ENCODE measurements at places on chromosomes 1 and 21.

- DNase-seq = peak; percentile 83
These were observed 2.2 kb downstream of the SPATA6 start for GRCh38 chr1:48469616-48470480.

- DNase-seq = peak; percentile 54
These were observed 2.0 kb downstream of the ADAMTS1 start for GRCh38 chr21:26842974-26843932.

DNA sequence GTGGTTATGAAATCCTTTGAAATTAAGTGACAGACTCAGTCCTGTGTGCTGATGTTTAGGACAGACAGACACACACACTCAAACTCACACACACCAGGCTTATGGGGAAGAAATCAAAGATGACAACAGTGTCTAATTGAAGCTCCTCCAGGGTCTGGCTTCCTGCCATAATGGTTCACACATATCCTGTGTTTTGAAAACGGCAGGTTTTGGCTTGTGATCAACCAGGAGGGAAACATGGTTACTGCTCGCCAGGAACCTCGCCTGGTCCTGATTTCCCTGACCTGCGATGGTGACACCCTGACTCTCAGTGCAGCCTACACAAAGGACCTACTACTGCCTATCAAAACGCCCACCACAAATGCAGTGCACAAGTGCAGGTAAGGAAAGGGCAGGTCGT lies 4.6 kb downstream of the MTARC1 start:
- DNase-seq = no peak

- no peak for DNase-seq
These were observed 38.7 kb downstream of the RGS5 start for GRCh38 chr1:163163881-163164582.

DNA sequence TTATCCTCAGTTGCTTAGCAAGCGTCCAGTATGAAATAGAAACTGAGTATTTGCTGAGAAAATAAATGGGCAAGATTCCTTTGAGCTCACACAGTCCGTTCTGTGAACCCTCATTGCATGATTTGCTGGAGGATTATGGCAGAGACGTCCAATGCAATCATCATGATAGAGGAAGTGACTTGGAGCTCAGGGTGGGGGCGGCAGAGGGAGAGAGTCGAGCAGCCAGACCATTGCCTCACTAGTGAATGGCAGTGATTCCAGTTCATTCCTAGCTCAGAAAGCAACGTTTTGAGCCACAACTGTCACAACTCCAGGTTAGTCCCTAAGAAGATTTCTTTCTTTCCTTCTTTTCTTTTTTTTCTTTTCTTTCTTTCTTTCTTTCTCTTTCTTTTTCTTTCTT lies 27.5 kb upstream of the COL9A2 start:
- DNase-seq = no peak

DNA sequence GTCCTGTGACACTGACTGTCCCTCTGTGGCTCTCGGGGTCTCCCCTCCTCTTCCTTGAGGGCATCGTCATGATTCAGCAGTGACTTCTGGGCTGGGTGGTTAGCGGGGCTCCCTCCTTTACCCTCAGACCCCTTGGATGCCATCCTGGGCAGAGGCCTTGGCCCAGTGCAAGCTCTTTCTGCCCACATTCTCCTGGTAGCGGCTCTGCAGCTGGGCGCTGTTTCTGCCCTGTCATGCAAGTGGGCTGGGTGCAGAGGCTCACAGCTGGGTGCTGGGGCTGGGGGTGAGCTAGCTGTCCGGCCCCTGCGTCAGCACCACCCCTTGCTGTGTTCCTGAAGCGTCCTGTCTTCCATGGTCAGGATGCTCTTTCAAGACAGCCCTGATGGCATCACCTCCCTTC lies 158.5 kb downstream of the PCBP3 start:
- no peak for DNase-seq

DNA sequence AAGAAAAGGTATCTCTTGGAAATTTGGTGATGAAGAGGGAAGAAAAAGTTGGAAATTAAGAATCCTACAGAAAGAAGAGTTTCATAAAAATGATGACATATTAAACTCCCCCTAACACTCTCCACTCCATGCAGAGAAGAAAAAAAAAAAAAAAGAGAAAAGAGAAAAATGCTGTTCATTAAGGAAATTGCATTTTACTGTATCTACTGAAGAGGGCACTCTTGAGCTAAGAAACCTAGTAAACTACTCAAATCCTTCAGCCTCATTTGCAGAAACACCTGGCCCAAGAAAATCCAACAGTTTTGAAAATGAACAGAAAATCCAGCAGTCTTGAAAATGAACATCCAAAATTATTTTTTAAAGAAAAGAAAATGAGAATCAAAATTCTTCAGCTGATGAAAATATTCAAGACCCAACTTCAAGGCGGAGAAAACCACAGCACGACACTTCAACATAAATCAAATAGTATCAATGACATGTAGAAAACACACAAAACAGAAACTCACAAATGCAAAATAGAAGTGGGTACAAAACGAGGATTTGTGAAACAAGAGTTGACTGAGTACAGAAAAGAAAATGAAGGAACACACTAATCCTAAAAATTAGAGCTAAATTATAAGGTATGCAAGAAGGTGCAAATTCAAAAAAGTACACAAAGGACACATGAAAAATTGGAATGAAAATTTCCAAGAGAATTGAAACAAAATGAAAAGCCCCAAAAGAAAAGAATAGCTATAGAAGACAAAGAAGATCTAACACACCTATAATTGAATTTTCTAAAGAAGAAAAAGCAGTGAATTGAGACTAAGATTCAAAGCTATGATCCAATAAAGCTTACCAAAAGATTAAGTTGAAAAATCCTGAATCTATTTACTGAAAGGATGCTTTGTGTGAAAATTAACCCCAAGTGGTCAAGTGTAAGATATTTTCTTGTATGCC lies 73.2 kb upstream of the DNAJC6 start:
- no peak for DNase-seq

- DNase-seq = no peak
These were observed 35.7 kb upstream of the LIN9 start for GRCh38 chr1:226344441-226345259.

- DNase-seq = no peak
These were observed 19.8 kb upstream of the UAP1 start for GRCh38 chr1:162541619-162542141.

DNA sequence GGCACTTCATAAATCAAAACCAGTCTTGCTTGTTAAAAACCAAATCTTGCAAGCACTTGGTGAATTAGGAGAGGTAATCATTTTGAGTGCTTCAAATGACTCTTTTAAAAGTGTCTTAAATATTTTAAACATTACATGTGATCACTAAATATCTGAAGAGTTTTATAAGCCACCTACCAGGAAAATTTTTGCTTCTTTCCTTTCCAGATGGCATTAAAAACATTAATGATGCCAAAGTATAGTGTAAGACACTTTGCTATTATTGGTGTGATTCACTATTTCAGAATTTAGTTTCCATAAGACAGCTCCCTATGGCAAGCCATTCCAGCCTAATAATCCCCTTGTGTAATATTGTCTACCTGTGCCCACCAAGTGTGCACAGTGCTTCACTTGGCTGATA lies 548.8 kb upstream of the ADAMTS5 start:
- no peak for DNase-seq

GRCh38 chr1:246279402-246279801 lies 227.7 kb downstream of the SMYD3 start:
- no peak for DNase-seq

DNA sequence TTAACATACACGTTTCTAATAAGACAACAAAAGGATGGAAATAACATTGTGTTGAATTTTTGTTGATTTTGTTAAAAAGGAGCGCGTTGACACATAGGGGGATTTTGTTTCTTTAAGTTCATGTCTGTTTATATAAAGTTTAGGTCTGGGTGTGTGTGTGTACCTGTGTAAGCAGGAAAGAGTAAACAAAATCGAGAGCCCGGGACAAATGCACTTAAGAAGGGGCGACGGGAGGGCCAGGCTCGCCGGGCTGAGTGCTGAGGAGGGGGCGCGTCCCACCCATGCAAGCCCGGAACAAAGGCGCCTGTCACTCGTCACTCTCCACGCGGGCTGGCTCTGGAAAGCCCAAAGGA lies 28.8 kb upstream of the TRIM17 start:
- no peak for DNase-seq

GRCh38 chr21:46542588-46543124 lies 62.2 kb downstream of the S100B start:
- DNase-seq = no peak

GRCh38 chr1:2912424-2913061 lies 108.7 kb upstream of the ACTRT2 start:
- peak; percentile 87 for DNase-seq

DNA sequence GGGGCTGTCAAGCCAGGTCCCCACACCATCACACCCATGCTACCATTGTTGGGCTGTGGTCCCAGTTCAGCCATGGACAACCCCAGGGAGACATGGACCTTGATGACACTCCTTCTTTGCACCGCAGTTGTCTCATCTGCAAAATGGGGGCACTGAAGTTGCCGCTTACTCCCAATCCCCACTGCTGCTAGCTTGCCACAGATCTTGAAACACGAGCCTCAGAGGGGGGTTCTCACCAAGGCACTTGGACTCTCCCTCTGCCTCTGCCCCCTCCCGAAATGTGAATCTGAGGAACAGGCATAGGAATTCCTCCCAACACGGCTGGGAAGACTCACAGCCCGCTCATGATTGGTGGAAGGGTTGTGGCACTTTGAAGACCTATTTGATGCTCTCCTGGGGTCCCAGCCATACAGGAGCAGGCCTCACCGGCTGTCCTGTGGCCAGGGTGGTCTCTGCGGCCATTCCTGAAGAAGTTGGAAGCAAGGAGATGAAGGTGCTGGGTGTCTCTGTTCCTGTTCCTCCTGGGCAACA lies 31.1 kb downstream of the RUNX3 start:
- no peak for DNase-seq

DNA sequence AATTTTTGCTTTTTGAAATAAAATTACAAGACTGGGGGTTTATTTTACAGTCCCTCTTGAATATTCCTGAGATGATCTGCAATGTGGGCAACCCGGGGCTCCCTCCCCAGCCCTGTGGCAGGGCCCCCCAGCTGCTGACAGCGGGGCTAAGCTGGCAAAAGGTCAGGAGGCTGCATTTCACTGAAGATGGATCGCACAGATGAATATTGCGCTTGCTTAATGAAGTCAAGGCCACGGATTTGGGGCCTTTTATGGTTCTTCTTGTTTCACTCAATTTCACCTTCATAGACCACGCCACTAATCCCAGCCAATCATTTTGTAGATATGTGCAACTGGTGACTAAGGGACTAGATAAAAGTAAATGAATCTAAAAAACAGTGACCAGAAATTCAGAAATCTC lies 50.8 kb upstream of the SLC22A15 start:
- no peak for DNase-seq

DNA sequence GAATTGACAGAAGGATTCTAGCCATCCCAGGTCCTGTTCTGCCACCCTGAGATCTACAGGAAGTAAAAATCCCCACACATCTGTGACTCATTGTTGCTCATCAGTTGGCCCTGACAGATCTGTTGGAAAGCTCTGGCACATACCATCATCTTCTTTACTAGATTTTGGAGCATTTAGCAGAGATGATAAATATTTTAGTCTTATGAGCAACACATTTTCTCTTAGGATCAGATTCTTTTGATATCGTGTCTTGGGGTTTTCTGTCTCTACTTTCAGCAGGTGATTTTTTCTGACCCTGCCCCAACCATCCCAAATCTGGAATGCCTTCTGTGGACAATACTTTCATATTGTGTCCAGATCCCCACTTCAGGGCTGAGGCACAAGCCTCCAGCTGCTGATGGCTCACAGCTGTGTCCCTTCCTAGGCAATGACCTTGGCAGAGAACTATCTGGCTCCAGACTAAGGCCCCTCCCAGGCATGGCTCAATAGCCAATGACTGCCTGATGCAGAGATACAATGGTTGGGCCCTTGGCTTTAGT lies 102.8 kb downstream of the GDAP2 start:
- no peak for DNase-seq

DNA sequence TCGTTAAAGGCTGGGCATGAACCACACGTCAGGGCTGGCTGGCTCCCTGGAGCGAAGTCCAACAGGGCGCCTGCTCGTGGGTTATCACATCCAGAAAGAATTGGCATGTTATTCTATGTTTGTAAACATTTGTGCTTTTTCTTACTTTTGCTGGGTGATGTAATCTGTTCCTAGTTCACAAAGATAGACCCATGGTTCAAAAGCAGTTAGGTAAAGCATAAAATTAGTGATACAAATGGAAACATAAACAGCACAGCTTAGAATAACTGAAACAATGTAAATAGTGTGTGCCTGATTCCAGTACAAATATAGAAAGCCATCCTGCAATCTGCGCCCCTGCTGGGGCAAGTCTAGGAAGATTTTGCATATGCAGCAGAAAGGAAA lies 184.0 kb upstream of the C1orf174 start:
- no peak for DNase-seq

GRCh38 chr1:62271948-62272728 lies 47.1 kb downstream of the KANK4 start:
- DNase-seq = peak; percentile 73

- no peak for DNase-seq
These were observed 45.1 kb downstream of the WNT9A start for GRCh38 chr1:227902641-227902990.

DNA sequence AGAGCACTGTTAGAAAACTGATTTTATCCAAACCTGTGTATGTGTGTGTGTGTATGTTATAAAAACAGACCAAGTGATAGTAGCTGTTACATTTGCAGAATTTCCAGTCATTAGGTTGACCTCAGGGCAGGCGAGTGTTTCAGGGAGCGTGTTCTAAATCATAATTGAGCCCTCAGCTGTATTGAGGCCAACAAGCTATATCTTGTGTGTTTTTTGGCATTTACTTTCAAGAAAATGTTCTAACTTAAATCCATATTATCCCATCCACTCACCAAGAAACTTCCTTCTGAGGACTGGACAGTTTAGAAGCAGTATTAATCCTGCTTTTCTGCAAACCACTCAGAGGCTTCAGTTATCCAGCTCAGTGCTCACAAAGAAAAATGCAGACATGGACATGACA lies 12.0 kb downstream of the DDAH1 start:
- DNase-seq = no peak

DNA sequence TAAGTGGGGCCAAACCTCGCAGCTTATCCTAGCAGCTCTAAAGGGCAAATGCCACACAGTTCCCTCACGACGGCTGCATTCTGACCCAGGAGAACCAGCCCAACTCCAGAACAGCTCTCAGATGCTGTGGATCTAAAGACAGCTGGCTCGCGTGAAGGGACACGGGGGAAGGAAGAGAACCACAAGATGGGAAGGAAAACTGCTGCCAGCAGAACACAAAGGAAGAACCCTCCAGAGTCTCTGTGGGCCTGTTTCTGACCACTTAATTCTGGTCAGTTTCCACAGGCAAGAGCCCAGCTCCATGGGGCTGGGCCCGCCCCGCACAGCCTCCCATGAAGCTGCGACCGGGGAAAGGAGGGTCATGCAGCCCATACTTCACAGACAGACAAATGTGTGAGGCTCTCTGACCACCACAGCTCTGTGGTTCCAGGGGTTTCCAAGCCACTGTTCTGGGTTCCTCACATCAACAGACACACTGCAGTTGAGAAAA lies 61.1 kb downstream of the SLC45A1 start:
- DNase-seq = no peak

- DNase-seq = peak; percentile 64
These were observed 8.2 kb downstream of the HAPLN2 start for GRCh38 chr1:156627313-156627880.

GRCh38 chr1:156368889-156369684 lies at the start of gene RHBG:
Gene RHBG, plus strand, starts transcription at chr1:156369211. Its CDS starts 39 bp downstream, at chr1:156369250.
- peak; percentile 37 for DNase-seq

GRCh38 chr1:7256526-7256925 lies 471.3 kb downstream of the CAMTA1 start:
- DNase-seq = no peak
